ENCODE measurements at places on chromosomes 13 and 19. TPM values are rescaled to one million over a fixed set of nuclear protein-coding genes. Genes with fewer than 3 reads are reported as not detected.
A peak's percentile ranks its signal among the peaks of the same experiment; 100 is the strongest.

ATP8B3 gene
- 6.5 TPM for total RNA-seq

SULT2B1 gene
- not detected for total RNA-seq

CGB2 gene
- total RNA-seq = 0.26 TPM

DPF1 gene
- 13.8 TPM for total RNA-seq

CYP2A7 gene
- total RNA-seq = not detected

- no peak for DNase-seq
These were observed 3.8 kb downstream of the RAB20 start for GRCh38 chr13:110557610-110558305.

DNA sequence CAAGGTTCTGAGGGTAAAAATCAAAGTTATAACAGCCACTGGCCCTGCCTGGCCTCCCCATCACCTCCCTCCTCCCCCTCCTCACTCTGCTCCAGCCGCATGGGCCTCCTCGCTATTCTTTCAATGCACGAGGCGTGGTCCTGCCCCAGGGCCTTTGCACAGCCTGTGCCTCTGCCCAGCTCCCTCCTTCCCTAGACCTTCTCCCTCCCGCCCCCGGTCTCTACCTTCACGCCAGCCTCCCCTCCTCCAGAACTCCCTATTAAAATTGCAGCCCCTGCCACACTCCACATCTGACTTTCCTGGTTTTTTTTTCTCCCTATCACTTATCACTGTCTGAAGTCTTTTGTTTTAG is 3.3 kb downstream of the RAX2 start:
- DNase-seq = no peak

DNA sequence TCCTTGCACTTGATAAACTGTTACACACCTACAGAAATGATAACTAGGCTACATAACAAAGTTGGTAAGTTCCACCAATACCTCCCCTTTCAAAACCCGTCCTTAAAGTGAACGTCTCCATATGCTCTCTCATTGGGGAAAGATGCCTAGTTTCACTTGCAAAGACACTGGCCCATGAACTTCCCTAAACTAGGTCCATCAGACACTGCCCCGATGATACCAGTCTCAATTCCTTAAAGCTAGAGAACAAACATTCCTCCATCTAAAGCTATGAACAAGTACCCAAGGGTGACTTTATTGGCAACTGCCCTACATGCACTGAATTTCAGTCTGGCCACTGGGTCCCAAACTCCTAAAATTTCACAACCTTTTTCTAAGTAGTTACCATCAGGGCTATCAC is 39.9 kb downstream of the FOXO1 start:
- DNase-seq = no peak

DNA sequence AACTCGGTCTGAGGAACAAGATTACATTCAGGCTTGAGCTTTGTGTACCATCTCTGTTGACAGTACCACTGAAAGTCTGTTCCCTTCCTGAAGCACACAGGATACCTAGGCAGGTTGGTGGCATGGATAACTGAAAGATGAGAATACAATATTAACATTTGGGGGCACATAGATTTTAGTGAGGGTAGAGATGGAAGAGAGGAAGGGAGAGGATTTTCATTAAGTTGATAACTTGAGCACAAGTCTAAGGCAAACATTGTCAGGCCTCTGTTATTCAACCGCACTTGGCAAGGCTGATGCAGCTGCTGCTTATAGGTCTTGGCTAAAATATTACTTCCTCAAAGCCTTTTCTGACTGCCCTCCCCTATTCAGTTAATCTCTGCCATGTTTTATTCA is 10.9 kb downstream of the MIR17HG start:
- DNase-seq = no peak

- no peak for DNase-seq
These were observed 16.4 kb upstream of the KCNN1 start for GRCh38 chr19:17950310-17951156.

GRCh38 chr19:7799640-7800355 is 30.2 kb upstream of the EVI5L start:
- DNase-seq = peak; percentile 64

DNA sequence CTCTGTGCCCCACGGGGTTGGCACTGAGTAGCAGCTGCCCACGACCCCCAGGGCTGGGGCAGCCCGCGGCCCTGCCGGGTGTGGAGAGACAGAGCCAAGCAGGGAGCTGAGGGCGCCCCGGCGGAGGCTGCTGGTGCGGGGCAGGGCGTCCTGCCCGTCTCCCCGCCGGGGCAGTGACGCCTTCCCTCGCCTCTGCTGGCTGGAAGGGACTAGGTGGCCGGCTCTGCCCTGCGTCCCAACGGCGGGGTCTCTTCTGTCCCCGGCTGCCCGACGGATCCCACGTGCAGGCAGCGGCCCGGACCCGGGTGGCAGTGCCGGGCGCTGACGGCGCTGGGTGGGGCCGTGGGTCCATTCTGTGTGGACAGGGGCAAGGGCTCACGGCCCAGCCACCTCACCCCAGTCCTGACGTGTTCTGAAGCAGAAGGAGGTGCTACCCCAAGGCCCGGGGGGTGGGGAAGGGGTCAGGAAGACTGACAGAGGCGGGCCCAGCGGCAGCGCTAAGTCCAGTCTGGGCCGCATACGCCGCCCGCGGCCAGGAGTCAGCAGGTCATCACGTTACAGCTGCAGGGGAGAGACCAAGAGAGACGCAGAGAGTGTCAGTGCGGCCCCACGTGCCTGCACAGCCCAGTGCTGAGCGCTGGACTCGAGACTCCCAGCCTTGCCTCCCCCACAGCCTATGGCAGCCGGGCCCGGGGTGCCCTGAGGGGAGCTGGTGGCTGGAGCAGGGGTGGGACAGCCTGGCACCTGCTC is 15.1 kb upstream of the PLPP2 start:
- no peak for DNase-seq

DNA sequence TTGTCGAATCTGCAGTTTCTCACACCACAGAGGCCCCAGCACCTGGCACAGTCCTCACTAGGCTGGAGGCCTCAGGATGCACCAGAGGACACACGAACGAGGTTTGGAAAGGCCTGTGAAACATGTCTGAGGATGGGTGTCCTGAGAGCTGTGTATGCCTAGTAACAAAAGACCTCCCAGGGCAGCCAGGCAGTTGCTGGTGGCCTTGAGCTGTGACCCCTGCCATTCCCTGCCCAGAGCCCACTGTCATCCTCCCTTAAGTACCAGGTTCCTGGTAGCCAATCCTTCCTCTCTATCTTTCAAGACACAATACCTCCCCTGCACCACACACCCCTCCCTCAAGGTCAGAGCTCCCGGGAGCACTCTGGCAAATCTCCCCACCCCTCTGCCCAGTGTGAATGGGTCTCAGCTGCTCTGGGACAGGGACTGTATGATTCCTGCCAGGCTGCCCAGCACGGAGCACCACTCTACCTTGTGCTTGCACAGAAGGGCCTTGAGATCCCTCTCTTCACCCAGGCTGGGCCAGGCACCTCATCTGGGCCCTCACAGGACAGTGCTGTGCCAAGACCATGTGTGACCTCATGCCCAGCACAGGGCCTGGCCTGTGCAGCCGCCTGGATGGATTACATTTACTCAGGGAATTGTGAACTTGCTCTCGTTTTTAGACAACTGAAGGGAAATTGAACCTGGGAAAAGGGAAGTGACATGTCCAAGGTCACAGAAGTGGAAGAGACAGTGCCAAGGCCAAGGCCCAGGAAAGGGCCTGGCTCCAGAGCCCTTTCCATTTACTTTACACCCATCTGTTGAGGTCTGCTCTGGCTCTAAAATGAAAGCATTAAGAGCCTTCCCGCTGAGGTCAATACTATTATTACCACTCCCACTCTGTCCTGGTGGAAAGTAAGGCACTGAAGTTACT is 2.2 kb downstream of the ZNF787 start:
- DNase-seq = no peak

- no peak for DNase-seq
These were observed 223.6 kb downstream of the DACH1 start for GRCh38 chr13:71643448-71643860.

DNA sequence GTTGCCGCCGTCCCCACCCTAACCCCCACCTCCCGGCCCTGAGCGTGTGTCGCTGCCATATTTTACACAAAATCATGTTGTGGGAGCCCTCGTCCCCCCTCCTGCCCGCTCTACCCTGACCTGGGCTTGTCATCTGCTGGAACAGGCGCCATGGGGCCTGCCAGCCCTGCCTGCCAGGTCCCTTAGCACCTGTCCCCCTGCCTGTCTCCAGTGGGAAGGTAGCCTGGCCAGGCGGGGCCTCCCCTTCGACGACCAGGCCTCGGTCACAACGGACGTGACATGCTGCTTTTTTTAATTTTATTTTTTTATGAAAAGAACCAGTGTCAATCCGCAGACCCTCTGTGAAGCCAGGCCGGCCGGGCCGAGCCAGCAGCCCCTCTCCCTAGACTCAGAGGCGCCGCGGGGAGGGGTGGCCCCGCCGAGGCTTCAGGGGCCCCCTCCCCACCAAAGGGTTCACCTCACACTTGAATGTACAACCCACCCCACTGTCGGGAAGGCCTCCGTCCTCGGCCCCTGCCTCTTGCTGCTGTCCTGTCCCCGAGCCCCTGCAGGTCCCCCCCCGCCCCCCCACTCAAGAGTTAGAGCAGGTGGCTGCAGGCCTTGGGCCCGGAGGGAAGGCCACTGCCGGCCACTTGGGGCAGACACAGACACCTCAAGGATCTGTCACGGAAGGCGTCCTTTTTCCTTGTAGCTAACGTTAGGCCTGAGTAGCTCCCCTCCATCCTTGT is 6.4 kb downstream of the YIPF2 start:
- no peak for DNase-seq

DNA sequence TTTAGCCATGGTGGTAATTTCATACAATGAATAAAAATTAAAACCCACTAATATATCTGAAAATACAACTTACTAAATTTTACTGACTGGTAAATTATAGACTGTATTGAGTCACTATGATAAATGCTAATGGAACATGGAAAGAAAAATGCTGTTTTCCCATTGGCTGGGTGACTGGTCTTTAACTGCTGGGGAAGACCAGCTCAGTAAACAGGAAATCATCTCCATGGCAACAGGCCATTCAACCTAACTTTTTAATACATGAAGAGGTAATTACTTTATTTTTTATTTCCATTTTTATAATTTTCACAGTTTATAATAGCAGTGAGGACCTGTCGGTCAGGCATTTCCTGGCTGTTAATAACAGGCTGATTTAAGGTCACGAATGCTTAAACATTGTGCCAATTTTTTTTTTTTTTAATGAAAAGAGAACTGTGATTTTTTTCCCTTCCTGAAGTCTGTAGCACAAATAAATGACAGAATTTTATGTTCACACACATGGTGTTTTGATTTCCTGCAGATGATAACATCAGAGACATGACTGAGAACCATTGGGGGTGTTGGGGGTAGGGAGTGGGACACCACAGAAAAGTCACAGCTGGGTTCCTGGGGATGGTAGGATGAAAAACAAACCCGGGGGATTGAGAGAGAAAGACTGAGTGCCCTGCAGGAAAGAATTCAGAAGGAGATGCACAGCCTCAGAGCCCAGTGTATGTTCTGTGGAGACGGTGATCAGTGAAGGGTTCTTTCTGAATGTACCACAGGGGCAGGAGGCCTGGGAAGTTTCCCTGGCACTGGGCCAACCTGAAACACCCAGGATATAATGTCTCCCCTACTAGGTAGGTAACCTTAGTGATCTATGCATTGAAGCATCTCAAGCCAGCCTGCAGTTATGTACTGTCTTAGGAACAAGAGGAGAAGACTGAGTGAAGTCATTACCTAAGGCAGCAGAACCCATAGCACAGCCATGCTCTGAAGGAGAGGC is 297.1 kb downstream of the COG6 start:
- peak; percentile 54 for DNase-seq

- DNase-seq = no peak
These were observed 3.5 kb upstream of the KLK6 start for GRCh38 chr19:50972795-50973376.

GRCh38 chr13:22187329-22187728 is 516.5 kb downstream of the FGF9 start:
- no peak for DNase-seq

- no peak for DNase-seq
These were observed 4.9 kb upstream of the CLDN10 start for GRCh38 chr13:95547531-95548167.

DNA sequence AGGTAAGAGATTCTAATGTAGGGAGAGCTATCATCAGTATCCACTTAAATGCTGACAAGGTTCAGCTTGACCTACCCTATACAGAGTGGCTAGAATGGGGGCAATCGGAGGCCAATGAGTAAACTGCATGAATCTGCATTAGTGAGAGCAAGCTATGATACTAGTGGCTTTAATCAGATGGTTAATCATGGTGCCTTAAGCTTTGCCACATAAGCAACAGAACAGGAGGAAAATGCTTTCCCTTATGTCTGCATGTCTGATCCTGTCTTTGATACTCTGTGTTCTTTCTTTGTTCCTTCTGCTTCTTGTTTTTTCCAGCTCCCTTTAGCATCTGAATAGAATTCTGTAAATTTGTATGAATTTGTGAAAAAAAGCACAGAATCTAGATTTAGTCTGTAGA is 91.1 kb downstream of the WDFY2 start:
- DNase-seq = no peak

DNA sequence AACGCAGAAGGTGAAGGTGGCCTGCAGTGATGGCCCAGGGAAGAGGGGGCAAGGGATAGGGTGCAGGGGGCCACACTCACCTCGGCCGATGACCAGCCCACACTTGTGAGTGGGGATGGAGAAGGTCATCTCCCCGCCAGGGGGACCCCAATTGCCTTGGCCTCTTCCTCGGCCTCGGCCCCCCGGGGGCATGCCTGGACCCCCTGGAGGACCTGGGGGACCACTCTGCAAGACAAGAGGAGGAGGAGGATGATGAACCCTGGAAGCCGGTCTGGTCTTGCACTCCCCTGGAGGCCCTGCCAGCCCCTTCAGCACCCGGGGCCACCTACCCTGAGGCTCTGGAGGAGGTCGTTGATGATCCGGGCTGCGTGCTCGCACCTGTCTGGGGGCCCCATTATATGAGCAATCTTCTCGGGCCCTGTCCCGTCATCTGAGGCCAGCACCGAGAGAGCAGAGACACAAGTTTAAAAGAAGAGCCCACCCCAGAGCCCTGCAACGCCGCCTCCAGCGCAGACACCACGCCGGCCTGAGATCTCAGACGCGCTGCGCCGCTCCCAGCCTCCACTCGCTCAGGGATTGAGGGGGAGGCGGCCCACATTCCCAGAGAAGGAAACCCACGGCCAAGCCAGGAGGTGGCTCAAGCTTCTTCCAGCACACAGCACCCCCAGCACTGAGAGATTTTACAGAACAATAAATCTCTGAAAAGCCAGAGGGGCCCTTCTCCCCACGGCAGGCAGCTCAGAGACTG is 7.8 kb downstream of the KHSRP start:
- no peak for DNase-seq
